ENCODE measurements at places on chromosomes 16 and 17.

DNA sequence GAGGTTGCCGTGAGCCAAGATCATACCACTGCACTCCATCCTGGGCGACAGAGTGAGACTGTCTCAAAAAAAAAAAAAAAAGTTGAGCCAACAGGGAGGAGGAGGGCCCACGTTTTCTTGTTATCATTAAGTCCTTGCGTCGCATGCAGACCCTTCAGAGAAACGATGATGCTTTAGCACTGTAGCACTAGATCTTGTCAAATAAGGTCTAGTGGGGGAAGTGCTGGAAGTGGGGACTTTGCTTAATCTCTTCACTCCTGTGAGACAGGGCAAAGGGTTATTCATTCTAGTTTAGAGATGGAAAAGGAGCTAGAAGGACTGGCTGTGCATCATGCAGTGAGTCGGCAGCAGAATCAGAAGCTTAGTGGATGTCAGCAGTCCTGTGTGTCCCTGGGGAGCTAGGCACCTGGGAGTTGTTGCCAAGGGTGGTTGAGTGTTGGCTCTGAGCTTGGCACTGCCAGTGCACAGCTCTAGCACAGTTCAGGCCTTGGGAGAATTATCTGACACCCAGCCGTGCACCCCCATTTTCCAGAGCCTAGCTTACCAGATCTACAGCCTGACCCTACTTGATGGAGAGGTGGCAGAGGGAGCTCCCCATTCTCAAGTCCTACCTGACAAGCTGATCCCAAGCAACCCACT lies 33.4 kb upstream of the TBX2 start:
- no peak for DNase-seq

DNA sequence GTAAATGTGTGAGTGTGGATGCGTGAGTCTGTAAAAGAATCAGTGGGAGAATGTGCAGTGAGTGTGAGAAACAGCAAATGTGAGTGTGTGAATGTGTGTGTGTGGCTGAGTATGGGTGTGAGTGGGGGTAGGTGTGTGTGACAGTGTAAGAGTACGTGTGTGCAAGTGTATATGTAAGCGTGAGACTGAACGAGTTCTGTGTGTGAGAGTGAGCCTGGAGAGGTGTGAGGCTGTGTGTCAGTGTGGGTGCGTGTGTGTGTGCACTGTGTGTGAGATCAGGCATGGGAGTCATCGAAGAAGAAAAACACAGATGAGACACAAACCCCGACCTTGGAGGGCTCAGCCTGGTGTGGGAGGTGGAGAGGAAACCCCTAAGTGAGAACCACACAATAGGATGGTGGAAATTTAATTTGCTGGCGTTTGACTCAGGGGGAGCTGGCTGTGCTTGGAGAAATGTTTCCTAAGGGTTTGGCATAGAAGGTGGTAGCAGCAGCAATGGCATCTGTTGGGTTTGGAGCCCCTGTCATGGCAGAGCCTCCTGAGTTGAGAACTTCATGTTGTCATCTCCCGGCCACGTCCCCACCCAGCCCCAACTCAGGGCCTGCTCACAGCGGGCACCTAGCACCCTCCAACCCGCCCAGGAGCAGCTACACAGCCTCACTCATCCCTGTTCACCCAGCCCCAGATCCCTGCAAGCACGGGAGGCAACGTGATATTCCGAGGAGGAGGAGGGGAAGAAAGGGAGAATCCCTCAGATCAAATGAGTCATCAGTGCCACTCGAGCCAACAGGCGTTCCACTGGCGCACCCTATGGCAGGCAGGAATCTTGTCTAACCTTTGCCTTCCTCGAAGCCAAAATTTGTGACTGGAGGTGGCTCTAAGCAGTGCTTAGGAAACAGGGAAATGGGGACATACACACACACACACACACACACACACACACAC lies 14.3 kb upstream of the NUBP1 start:
- no peak for DNase-seq

- no peak for DNase-seq
These were observed 50.9 kb downstream of the B9D1 start for GRCh38 chr17:19311421-19312215.

- DNase-seq = no peak
These were observed 2.1 kb upstream of the LYRM9 start for GRCh38 chr17:27895123-27895895.

DNA sequence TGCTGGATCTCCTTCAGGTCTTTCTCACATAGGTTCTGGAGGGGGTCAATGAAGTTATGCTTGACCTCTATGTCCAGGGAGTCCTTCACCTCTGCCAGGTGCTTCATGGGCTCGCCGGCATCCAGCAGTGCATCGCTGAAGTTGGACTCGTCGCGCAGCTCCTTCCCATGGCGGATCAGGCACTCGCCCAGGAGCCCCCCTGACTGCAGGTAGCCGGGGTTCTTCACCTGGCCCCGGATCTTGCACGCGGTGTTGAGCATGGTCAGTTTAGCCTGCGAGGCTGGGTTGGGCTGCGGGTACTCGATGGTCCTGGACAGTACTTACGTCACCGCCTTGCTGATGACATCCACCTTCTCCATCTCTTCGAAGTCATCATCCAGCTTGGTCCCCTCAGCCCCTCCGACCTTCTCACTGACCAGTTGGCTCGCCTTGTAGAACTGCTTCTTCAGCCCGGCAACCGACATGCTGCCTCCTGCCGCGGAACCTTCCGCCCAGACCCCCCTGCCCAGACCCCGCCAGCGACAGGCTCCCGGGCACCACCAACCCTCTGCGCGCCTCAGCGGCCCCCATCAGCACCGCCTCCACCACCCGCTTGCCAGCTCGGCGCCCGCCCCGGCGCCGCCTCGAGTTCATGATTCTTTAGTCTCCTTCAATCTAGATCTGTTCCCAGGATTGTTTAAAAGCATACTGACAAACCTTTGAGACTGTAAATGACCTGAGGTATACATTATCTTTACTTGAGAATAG lies 99.8 kb downstream of the KPNA2 start:
- DNase-seq = no peak

DNA sequence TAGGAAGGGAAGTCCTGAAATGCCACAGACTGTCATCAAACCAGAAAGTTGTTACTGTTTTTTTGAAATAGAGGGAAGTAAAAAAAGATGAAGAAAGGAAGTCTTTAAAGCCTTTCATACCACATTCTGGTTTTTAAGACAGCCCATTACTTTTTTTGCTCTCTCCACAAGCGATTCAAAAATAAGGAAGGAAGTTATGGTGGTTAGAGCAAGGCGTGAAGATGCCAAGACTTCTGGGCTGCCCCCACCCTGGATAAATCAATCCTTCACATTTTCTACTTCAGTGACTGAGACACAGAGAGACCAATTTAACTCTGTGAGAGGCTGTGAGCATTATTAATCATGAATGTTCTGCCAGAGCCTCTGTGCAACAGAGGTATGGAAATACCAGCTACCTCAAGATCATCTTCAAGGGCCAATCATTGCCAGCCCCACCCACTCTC lies 82.3 kb upstream of the BCAR1 start:
- no peak for DNase-seq
